ENCODE measurements at places on chromosomes 2 and 18. TPM values are rescaled to one million over a fixed set of nuclear protein-coding genes. Genes with fewer than 3 reads are reported as not detected.

DNA sequence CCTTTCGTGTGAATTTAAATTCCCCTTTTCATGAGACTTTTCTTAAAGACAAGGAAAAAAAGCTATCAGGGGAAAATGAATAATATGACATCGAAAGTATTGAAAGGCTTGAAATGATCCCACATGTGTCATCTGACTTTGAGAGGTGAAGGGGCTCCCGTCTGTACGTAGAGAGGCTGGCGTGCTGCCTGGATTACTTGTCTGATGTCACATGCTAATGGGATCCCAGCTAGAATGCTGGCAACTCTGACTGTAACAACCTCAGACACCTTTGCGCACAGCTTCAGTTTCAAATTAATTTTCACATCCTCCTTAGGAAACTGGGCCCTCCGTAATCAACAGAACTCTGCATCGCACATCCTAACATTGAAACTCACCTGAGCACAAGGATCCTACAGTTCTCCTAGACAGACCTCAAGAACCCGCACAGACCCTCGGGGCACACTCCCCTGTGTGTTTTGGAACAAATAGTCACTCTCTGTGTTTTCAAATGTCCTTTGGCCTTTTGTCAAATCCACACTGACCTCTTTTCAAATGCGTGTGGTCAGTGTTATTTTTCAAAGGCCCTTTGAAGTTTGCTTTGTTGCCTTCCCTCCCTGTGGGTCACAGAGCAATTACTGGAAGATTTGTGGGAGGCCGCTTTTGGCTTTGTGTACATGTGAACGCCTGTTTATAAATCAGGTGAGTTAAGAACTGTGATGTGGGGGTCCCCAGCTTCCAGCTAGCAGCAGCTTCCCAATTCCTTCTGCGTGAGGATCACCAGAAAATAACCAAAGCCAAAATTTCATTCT lies 65.9 kb downstream of the IL1R2 start:
- DNase-seq = no peak

DNA sequence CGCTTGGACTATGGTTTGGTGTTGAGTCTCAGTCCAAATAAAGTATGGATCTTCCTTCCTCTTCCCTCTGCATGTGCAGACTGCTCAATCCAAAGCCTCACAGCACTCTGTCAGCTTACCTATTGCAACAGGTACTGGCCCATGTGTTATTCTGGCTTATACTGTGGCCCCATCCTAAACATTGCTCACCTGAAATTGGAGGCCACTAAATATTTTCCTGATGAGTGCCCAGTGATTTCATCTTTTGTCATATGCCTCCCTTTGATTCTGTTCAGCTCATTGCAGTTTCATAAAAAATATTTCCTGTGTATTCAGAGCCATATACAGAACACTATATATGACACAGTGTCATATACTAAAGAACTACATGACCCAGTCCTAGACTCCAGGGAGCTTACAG lies 86.3 kb upstream of the FAM136A start:
- DNase-seq = no peak

DNA sequence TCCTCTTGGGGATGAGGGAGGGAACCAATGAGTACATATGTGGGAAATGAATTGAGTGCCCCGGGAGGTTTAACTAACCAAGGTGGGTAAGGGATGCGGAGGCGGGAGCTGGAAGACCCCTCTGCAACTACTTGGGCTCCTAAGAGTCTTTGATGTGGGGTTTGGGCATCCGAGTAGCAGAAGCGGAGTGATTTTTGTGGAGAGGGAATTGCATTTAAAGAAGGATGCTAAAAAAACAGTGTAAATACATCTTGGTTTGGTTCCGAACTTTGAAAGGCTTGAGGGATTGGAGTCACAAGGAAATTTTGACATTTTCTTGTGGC lies 215.7 kb downstream of the MCFD2 start:
- no peak for DNase-seq

DNA sequence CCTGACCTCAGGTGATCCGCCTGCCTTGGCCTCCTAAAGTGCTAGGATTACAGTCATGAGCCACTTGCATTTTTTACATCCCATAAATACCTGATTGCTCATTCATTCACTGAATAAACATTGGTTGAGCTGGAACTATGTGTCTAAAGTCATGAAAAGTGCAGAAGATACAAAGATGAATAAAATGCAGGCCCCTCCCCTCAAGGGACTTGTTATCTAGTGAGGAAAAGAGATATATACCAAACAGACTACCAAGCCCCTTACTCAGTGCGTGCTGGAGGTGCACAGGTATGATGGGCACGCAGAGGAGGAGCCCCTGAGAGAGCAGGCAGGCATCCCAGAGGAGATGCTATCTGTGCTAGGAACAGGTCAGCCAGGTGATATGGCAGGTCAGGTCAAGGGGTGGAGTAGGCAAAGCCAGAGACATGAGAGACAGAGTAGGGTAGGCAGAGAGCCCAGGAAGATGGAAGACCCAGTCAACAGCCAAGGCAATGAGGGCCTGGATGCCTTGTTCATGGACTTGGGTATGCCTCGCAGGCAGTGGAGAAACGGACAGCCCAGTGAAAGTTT lies 7.7 kb downstream of the FHL2 start:
- no peak for DNase-seq

DNA sequence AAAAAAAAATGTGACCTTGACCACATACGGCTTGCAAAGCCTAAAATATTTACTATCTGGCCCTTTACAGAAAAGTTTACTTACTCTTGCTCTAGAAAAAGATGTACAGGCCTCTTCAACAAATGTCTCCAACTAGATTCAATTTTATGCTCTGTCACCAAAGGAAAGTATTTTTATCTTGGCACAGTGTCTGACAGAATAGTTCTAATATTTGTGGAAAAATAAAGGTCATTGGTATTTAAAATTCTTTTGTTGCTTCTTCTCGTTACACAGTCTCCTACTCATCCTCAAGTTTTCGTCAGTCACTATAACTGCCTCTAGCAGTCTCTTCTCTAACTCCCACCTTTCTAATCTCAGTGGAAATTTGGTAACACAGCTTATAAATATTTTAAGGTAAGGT lies 1.4 kb downstream of the RBKS start:
- no peak for DNase-seq

MGAT4A gene
- total RNA-seq = 82.0 TPM

DNA sequence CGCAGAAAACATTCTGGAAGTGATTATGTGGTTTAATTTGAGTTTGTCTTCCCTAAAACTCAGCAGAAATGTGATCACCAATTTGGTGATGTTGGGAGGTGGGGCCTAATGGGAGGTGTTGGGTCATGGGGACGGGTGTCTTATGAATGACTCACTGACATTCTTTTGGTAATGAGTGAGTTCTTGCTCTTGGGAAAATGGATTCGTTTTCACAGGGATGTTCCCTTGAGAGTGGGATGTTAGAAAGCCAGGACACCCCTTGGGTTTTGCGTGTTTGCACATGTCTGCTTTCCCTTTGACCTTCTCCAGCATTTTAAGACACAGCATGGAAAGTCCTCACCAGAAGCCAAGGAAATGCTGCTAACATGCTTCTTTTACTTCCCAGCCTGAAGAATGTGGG lies 321.5 kb upstream of the NT5C1B start:
- DNase-seq = no peak

EIF2AK3 gene
- total RNA-seq = 16.0 TPM
